ENCODE measurements at places on chromosomes 7 and 10.

- DNase-seq: no peak
Observed at GRCh38 chr7:99098824-99099498, 44.9 kb downstream of the SMURF1 start.

DNA sequence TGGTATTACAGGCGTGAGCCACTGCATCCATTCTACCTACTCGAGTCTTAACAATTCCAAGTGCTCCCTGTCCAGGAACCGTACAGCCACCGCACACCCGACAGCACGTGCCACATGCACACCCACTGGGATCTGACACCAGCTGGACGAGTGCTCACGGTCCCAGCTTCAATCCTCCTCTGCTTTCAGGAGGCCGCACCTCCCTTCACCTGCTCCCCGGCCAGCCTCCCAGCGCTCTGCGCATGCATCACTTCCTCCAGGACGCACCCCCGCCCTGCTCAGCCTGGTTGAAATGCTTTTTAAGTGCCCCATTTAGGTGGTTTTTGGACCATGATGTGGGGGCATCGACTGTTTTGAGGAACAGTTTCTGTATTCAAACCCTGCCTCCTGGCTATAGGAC, 47.3 kb upstream of the TMEM213 start:
- DNase-seq: no peak

- peak; percentile 87 for DNase-seq
Observed at GRCh38 chr7:8190119-8190895, 71.7 kb downstream of the ICA1 start.

DNA sequence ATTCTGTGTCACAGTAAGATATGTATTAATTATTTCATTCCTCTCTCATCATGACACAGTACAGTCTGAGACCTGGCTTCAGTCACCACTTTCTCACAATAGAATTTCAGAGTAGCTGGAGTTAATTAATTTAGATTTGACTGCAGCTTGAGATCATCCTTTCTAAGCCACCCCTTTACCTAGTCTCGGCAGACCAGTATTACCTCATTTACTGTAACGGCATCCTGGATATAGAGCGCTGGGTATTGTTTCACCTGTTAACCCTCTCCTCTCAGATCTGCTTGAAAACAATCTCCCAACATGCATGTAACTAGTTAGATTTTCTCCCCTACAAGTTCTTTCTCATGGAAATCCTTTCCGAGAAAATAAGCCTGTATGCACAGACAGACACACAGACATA, 1057.5 kb downstream of the GATA3 start:
- no peak for DNase-seq

DNA sequence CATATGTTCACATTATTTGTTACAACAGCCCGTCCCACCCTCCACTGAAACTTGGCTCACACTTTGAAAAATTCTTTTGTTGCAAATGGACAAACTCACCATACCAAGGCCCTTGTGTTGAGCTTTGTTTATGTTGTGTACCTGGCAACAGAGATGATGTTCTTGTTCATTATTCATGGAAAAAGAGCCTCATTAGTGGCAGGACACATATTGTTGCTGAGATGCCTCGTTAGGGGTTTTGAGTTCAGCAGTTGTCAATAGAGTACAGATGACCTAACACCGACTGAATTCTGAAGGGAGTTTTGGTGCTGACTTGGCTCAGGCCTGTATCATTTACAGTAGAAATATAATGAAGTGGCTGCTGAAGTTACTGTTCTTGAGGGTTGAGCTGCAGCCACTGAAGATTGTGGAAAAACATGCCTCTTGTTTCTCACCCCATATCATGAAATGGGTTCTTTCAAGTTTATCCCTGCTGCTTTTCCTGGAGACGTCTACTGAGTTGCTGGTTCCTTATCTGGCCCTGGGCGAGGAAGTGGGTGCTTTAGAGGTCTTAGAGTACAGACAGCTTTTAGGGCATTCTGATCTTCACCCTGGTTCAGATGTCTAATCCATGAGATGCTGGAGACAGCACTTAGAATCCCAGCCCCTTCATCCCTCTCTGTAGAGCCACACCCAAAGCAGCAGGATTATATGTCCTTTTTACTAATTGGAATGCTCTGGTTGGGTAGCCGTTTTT, 149.7 kb downstream of the WNT2 start:
- DNase-seq: no peak
